Hepatic stellate cell (primary cell): ENCODE measurements at places on chromosomes 2 and 18.

GRCh38 chr18:8031496-8031895 lies 464.4 kb downstream of the PTPRM start:
- no peak for DNase-seq

- DNase-seq, result no peak
Observed at GRCh38 chr2:152657043-152657442, 60.2 kb downstream of the PRPF40A start.

GRCh38 chr18:3541549-3542386 lies 91.8 kb downstream of the TGIF1 start:
- no peak for DNase-seq

DNA sequence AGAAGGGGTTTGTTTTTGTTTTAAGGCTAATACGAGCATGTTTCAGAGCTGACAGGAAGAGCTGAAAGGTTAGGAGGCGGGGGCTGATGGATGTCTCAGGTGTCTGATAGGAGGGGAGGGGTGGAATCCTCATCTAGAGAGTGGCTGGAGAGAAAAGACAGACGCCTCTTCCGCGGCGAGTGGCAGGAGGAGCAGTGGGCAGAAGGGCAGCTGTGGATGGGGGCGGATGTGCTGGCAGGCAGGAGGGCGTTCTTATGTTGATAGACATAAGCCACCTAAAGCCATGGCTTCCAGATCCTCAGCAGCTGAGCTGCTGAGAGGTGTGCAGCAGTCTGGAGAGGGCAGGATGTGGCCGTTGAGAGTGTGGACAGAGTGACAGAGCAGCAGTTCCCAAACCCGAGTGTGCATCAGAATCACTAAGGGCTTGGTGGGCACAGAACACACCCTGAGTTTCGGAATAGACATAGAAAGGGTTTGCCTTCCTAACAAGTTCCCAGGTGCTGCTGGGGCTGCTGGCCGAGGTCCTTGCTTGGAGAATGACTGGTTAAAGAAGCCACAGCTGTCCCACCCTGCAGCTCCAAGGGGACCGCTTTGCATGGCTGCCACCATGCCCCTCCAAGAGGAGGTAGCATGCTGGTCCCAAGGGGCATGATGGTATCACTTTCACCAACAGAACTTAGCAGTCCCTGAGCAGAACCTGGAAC lies 3.0 kb upstream of the ITM2C start:
- no peak for DNase-seq

- no peak for DNase-seq
Observed at GRCh38 chr2:45909677-45910191, 258.3 kb downstream of the PRKCE start.

- DNase-seq, result no peak
Observed at GRCh38 chr2:45138904-45139303, 129.7 kb upstream of the SIX2 start.
